Fibroblast of skin of abdomen (primary cell): ENCODE measurements at places on chromosomes 16 and 17.

- DNase-seq: no peak
These were observed 87.3 kb downstream of the TTC19 start for GRCh38 chr17:16086957-16087356.

- DNase-seq: no peak
These were observed 5.3 kb downstream of the ITGAX start for GRCh38 chr16:31360251-31360650.

DNA sequence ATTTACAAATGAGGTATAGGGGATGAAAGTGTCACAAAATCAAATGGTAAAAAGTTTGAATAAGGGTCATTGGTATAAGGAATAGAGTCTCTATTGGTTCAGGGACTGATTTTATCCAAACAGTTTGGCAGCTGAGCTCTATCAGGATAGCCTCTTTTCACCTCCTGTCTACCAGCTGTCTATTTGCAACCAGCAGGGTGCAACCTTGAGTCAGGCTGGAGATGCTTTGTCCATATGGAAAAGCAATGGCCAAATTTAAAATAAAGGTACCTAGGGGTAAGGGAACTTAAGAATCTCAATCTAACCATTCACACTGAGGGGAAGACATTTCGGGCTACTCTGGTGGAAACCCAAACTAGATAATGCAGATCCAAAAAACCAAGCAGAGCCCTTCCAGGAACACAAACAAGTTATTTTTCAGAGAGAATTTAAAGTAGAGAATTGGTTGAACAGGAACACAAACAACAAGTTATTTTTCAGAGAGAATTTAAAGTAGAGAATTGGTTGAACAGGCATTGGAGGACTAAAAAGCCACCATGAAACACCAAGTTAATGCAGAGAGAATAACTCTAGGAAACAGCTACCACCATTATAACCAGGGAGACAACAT, 12.6 kb upstream of the CA10 start:
- no peak for DNase-seq

DNA sequence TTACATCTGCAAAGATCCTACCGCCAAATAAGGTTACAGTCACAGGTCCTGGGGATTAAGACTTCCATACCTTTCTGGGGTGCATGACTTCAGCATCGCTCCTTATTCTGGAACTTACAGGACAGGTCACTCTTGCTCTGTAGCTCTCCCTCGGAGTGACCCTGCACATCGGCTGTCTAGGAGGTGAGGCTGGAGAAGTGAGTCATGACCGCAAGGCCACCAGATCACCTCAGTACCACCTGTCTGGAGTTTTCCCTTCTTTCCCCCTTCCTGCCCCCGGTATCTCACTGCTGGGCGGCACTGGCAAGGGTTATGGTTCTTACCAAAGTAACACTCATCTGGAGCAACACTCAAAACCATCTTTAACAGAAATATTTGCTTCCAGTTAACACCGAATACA, 374.8 kb downstream of the SLC39A11 start:
- no peak for DNase-seq

- DNase-seq: no peak
These were observed 212.9 kb downstream of the CDH8 start for GRCh38 chr16:61823326-61823725.

DNA sequence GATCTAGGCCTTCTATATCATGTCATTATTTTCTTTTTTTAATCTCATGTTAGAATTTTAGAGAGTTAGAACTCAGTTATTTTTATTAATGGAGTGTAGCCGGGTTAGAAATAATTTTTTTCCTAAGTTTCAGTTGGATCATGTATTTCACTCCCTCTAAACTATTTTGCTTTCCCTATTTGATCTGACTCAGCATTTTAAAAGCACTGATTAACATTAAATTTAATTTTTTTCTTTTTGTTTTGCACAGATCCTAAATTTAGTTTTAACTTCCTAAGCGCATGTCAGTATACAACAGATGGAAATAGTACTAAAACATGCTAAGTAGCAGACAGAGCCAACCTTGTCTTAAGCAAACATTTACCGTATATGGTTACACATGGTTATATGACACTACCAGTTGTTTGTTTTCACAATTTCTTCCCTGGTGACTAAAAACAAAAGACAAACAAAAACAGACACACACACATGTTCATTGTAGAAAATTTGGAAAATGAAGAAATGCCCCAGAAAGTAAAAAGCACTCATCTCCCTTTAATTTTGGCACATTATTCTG, 33.6 kb upstream of the RAB11FIP4 start:
- no peak for DNase-seq

- no peak for DNase-seq
These were observed 102.8 kb upstream of the SEC14L1 start for GRCh38 chr17:77037943-77038342.

GRCh38 chr16:80536238-80536637, 4.6 kb upstream of the DYNLRB2 start:
- no peak for DNase-seq

DNA sequence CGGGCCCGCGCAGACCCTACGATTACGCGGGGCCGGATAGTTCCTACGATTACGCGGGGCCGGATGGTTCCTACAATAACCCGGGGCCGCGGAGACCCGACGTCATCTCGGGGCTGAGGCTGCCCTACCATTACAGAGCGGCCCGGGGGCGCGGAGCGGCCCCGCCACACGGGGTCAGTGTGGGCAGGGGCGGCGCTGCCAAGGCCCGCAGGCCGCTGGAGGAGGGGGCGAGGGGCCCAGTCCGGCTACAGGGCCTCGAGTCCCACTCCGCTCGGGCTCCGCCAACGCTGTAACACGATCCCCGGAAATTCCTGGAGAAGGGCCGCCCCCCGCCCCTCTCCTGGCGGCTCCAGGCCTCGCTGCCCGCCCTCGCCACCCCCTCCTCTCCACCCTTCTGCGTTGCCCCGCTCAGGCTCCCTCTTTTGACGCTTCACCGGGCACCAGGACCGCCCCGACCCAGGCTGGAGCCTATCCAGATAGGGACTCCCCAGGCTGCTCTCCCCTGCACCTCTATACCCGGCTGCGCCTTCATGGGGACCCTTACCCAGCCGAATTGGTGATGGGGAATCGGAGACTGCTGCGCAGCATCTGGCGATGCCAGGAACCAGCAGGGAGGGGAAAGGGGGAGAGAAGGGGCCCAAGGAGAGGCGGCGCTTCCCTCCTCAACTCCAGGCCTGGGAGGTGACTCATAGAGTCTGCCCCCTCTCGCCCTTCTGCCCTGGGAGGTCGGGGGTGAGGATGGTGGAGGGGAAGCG, at the start of gene RAB34:
Gene RAB34, minus strand, starts transcription at position 291 of the 755 bp plus-strand sequence. CDS start 602 bp downstream, outside the sequence.
- DNase-seq: peak; percentile 93

DNA sequence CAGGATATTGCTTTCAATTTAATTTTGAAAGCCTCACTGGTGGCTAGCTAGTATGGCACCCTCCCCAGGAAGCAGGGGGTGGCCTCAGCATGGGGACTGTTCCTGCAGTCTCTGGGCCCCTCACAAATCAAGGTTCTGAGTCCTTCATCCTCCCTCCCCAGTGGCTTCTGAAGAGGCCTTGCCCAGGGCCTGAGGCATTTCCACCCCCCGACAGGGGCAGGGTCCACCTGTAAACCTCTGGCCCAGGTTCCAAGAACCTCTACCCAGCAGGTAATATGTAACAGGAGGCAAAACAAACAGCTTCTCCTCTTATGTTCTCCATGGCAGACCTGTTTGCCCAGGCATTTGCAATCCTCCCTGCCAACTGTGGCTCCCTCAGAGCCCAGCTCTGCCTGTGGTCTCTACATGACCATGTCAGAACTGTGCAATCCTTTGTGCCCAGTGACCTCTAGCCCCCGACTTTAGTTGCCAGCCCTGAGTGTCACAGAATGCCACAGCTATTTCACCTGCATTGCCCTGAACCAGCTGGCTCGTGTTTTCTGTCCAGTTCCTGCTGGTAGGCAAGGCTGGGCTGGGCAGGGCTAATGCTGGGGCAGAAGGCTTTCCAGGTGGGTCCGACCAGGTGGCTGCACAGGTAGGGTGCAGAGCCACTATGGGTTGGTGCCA, 14.3 kb downstream of the ACSF2 start:
- no peak for DNase-seq

DNA sequence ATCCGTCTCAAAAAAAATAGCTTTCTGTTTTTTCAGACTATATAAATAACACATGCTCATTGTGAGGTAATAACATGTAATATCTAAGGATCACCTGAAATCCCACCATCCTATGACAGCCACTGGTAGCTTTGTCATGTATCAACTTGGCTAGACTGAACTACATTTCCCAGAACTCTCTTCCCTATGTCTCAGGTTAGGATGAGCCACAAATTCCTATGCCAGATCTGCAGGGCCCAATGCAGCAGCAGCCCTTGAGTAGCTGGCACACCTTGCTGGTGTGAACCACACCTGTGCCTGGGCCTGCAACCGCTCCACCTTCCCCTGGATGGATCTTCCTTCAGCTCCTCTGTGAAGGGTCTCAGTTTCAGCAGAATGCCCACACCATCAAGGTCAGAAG, 28.1 kb downstream of the OGFOD1 start:
- no peak for DNase-seq

GRCh38 chr17:18035704-18036103, 3.3 kb downstream of the ATPAF2 start:
- no peak for DNase-seq

GRCh38 chr17:45263477-45263860, 1.6 kb upstream of the SPATA32 start:
- DNase-seq: no peak

DNA sequence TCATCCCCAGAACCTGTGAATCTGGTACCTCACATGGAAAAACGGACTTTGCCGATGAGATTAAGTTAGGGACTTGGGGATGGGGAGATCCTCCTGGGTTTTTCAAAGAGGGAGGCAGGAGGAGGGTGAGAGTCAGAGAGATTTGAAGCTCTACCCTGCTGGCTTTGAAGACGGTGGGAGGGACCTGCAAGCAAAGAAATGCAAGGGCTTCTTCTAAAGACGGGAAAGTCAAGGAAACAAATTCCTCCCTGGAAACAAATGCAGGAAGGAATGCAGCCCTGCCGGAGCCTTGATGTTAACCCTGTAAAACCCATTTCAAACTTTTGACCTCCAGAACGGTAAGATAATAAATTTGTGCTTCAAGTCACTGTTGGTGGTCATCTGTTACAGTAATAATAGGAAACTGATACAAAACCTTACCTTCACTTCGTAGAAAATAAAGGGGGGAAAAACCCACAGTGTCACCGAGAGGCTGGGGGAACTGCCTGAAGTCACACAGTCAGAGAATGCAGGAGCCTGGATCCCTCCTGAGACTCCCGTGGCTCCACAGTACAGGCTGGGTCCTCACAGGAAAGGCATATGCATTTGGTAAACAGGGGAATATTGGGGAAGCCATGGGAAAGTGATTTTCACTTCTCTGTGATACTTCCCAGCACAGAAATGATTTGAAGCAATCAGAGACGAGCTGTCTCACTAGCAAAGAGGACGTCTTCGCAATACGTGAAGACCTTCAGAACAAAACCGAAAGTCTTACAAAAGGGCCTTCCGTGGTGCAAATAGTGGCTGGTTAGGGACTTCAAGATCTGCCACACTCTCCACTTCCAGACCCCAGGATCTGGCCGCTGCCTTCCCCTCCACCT, 58.9 kb upstream of the CLEC3A start:
- DNase-seq: peak; percentile 27

GRCh38 chr16:84418056-84418849, 49.9 kb downstream of the ATP2C2 start:
- DNase-seq: no peak

- no peak for DNase-seq
These were observed 170.3 kb upstream of the RPH3AL start for GRCh38 chr17:522919-523318.

DNA sequence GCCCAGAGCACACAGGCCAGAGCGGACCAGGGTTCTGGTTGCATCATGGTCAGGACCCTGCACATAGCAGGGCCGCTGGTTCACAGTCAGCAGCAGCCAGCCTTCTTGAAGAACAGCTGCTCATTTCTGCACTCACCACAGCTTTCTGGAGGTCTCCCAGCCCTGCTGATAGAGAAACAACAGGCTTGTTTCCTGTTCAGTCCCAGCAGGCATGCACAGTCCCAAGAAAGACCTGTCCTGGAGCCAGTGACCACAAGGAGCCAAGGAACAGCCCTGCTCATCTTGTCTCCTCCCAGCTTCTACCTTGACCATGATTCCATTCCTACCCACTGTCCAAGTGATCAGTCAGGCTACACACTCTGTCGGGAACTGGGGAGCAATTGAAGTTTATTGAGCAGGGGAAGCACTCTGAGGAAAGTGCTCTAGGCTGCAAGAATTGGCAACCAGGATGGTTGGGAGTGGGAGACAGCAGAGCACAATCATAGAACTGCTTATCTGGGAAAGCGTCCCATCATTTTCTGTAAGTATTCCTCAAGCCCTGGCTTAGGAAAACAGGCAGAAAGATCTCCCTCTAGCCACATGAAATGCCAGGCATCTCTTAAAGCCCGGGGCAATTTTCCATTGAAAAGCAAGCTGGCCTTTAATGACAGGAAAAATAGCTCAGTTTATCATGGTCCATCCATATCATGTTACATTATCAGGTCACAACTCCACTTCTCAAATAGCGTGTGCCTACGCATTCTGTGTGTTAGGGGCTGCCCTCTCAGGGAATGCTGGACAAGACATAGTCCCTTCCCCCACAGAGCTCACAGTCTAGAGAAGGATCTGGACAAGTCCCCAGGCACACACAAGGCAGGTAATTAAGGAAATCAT, 155.4 kb upstream of the FOXF1 start:
- peak; percentile 56 for DNase-seq

DNA sequence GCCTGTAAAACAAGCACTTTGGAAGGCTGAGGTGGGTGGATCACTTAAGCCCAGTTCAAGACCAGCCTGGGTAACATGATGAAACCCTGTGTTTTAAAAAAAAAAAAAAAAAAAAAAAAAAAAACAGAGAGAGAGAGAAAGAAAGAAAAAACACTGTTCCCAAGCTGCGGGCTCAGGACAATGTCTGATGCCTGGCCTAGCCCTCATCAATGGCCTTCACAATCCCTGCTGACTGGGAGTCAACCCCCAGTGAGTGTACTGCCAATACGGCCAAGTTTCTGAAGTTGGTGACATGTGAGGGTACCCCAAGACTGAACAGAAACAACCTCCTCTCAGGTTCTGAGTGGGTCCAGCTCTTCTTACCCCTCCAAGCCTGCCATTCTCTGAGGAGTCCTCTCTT, 116.5 kb downstream of the ZNF778 start:
- no peak for DNase-seq

GRCh38 chr17:81703747-81704654, 834 bp downstream of the MRPL12 start:
- DNase-seq: no peak

DNA sequence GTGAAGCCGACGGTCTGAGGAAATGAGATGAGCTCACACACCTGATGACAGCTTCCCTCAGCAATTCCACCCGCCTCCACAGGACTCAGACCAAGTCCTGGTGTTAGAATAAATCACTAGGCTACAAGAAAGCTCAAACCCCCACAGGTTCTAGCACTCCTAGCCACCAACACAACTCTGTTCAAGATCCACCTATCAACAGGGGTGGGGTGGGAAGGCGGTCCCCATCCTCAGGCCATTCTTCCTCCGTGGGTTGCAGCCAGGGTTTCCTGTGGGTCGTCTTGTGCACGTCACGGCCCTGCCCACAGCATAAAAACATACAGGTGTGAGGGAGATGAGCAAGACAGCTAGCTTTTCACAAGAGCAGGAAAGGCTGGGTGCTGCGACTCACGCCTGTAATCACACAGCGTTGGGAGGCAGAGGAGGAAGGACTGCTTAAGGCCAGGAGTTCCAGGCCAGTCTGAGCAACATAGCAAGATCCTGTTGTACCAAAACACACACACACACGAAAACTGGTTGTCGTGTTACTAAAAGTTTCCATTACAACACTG, 81.1 kb downstream of the ANKRD11 start:
- no peak for DNase-seq
